NT2/D1 (cell line): ENCODE measurements at places on chromosomes 2 and 18.

DNA sequence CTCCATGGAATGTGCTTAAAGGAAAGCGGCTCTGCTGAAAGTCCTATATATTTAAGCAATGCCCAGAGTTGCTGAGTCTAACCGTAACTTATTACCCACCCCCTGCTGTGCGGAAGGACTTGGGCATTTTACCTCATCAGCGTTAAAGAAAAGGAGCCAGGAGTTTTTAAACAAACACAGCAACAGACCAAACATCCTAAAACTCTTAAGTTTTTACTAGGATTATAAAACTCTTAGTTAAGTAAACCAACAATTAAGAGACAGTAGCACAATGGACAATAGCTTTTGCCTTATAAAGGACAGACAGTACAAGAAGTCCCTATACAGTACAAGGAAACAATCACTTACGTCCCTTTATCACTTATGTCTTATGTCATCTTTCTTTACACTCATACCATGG is 90.2 kb downstream of the ZNF521 start:
- no peak for DNase-seq

GRCh38 chr2:18456026-18456425 is 104.4 kb downstream of the RDH14 start:
- DNase-seq = no peak

- no peak for DNase-seq
Measured at GRCh38 chr2:28129955-28130695, 239.6 kb downstream of the BABAM2 start.

GRCh38 chr2:37629529-37629928 is 41.9 kb downstream of the CDC42EP3 start:
- DNase-seq = no peak

- no peak for DNase-seq
Measured at GRCh38 chr2:134950886-134951285, 32.3 kb downstream of the CCNT2 start.

GRCh38 chr2:23590241-23590869 is 205.4 kb downstream of the KLHL29 start:
- no peak for DNase-seq

GRCh38 chr2:206442833-206443734 is at the start of gene ADAM23:
Gene ADAM23 (plus strand): TSS chr2:206443532. CDS start chr2:206443867, 335 bp downstream.
- DNase-seq = peak; percentile 57

- no peak for DNase-seq
Measured at GRCh38 chr2:105328281-105329196, 996 bp downstream of the TGFBRAP1 start.

GRCh38 chr2:144671695-144672455 is 152.0 kb upstream of the ZEB2 start:
- DNase-seq = no peak

GRCh38 chr2:173278794-173279526 is 75.7 kb upstream of the CDCA7 start:
- no peak for DNase-seq

DNA sequence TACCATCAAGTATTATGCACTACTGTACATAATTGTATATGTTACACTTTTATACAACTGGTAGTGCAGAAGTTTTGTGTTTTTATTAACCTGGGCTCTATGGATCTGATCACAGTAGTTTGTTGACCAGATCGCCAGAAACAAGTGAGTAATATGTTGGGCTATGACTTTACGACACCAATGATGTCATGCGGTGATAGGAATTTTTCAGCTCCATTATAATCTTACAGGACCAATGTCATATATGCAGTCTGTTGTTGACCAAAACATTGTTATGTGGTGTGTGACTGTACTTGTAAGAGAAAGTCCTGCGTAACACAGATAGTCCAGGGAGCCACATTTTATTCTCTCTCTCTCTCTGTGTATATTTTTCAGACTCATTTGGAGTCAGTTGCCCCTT is 4.5 kb upstream of the ACOXL start:
- DNase-seq = no peak

GRCh38 chr18:23890589-23890988 is 124.0 kb upstream of the TTC39C start:
- DNase-seq = no peak

DNA sequence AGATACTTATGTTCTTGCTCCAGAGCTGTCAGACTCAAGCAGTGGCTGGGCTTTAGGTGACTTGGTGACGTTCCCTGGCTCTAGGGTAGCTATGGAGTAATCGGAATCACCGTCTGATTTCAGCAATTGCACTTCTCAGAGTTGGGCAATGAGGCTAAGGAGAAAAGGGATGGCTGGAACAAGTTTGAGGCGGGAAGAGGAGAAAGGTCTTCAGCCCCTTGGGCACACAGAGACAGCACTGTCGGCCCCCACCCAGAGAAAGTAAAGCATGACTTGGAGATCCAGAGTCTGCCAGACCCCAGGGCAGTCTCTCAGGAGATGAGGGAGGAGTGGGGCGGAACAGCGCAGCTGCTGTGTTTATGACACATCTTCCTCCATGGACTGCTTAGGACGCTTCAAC is 114.5 kb downstream of the KLHL29 start:
- DNase-seq = no peak

GRCh38 chr2:187372213-187372612 is 75.8 kb downstream of the CALCRL start:
- DNase-seq = no peak

DNA sequence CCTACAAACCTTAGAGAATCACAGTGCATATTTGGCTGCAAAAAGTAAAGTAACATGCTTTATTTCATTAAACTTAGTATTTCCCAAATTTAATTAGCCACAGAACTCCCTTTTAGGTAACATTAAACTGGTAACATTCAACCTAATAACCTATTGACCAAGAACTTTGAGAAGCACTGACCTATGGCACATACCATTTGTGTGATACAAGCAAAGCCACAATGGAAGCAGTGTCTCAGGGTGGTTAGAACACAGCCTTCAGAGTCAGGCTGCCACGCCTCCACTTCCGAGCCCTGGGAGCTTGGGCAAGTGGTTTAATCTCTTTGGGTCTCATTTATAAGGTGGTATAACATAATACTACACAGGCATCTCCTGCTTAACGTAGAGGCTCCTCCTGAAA is 301.4 kb downstream of the PDE11A start:
- DNase-seq = no peak

GRCh38 chr2:216316743-216317142 is 55.5 kb downstream of the MARCHF4 start:
- no peak for DNase-seq

DNA sequence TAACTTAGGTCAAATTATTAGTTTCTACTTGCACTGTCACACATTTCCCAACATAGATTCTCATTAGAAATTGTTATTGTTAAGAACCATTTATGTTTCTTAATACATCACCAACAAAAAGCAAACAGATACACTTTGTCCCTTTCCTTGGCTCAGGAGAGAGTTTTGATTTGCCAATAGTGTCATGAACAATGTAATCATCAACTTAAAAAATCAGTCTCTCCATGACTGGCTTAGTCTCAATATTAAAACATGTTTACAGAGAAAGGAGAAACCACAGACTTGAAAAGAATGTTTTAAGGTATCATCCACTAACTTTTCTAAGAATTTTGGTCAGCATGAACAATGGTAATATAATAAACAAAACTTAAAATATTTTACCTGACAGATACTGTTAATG is 416.5 kb upstream of the KCNH7 start:
- DNase-seq = no peak

- DNase-seq = no peak
Measured at GRCh38 chr2:66840321-66841002, 405.5 kb downstream of the MEIS1 start.

DNA sequence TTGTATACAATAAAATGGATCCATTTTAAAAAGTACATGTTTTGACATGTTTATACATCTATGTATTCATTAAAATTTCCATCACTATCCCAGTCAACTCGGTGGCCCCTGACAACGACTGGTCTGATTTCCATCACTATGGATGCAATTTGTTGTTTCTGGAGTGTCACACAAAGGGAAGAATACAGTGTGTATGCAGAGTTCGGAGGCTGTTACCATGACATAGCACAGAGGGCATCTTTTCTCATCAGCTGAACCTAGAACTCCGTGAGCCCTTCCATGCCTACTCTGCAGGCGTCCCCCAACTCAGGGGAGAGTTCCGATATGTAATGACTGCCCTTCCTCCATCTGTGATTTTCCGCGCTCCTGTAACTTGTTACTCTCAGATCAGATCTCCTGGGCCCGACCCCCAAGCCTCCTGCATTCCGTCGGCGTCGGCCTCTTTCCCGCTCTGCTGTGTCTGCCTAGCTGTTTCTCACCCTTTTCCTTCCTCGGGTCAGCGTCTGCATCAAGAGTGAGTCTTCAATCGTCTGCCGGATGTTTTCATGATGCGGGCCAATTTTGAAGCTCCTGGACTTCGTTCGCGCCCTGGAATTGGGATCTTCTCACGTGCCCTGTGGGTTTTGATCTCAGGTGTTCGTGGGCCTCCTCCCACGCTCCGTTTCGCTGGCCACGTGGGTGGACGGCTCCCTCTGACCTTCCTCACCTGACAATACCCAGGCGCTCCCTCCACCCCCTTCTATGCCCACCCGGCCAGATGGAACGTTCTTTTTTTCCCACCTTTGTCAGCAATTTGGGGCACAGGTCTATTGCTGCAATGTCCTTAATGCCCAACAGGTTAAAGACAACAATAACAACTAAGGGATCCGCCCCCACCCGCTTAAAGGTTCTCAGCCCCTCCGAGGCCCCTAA is 161.0 kb downstream of the TWIST2 start:
- DNase-seq = no peak

GRCh38 chr2:216319771-216320170 is 52.5 kb downstream of the MARCHF4 start:
- peak; percentile 82 for DNase-seq

DNA sequence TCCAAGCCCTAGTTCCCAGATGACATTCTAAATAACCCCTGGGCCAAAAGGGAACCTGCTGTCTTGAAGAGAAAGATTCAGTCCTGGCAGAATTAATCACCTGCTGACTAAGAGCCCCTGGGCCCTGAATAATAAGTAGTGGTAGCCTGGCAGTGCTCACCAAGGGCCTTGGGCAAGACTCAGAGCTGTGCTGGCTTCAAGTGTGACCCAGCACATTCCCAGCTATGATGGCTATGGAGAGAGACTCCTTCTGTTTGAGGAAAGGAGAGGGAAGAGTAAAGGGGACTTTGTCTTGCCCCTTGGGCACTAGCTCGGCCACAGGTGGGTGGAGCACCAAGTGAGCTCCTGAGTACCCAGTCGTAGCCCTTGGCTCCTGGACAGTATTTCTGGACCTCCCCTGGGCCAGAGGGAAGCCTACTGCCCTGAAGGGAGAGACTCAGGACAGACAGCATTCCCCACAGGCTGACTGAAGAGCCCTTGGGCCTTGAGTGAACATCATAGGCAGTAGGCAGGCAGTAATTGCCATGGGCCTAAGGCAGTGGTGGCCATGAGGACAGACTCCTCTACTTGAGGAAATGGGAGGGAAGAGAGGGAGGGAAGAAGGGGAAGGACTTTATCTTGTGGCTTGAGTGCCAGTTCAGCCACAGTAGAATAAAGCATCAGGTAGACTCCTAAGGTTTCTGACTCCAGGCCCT is 40.0 kb upstream of the INPP4A start:
- DNase-seq = no peak

DNA sequence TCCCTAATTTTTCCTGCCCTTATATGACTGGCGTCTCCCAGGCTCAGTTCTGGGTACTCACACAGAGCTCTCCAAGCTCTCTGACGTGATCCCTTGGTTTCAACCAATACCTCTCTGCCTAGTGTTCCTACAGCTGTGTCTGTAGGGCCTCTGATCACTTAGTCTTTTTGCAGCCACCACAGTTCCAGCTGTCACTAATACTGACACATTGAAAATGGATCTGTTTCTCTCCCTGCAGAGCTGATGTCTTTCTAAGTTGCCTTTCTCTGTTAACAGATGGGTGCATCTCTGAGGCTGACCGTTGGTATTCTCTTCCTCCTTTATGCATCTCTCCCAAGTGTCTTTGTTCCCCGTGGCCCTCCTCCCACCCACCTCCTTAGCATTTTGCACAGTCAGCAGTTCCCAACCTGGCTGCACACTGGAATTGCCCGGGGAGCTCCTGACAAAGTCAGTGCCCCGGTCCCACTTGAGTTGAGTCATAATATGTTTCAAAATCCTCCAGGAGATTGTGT is 62.5 kb downstream of the CERS6 start:
- DNase-seq = peak; percentile 18

DNA sequence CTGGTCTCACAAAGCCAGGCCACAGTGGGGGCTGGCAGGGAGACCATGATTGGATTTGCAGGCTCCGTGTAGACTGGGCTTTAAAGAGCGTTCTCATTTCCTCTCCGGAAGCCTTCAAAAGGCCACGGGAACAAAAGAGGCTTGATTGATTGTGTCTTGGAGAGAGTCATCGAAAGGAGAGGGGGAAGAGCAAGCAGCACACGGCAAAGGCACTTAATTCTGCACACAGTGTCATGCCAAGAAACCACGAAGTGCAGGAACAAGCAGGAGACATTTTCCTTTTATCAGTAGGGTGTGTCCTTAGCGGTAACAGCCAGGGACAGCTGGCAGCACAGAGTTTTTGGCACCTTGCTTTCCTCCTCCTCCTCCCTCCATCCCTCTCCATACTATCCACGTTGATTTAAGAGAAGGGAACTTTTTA is 47.7 kb downstream of the GLI2 start:
- no peak for DNase-seq

GRCh38 chr2:216858312-216858711 is 1.6 kb downstream of the TNP1 start:
- no peak for DNase-seq

DNA sequence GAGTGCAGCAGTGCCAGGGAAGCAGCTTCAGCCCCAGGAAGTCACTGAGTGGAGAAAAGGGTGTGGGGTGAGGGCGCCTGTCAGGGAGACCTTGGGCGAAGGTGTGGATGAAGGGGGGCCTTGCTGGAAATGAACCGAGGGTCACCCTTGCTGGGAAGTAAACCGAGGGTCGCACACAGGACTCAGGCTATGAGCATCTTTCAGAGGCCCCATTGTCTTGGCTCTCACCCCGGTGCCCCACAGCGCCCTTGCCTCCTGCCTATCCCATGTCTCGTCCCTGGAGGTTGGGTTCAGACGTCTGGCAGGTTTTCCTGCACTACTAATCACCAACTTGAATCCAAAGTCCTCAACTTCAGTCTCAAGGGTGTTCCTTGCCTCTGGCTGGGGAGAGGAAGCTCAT is 122.8 kb upstream of the PXDN start:
- DNase-seq = no peak

- DNase-seq = no peak
Measured at GRCh38 chr18:75492852-75493251, 65.3 kb upstream of the SMIM21 start.

- DNase-seq = no peak
Measured at GRCh38 chr2:42590176-42590575, 21.7 kb downstream of the MTA3 start.

- DNase-seq = peak; percentile 64
Measured at GRCh38 chr2:143607231-143608062, 478.2 kb downstream of the ARHGAP15 start.

DNA sequence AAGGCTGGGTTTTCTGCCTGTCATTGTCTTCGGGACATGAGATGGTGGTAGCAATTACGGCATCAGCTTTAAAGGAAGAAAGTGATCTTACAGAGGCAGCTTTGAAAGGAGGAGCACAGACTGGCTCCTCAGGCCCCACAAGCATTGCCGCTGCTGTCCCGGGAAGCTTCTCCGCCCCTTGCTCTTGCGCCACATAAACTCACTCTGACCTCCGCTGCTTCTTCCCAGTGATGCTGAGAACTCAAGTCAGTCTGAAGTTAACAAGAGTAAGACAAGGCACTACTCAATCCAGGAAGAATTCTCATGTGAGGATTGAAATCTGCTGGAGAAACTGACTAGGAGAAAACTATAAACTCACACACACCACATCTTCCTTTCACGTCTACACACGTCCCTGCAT is 112.4 kb upstream of the RIOK3 start:
- DNase-seq = no peak
